Peyer's patch (tissue), 4 donors: ENCODE measurements at places on chromosomes 3 and 15. TPM values are rescaled to one million over a fixed set of nuclear protein-coding genes. Genes with fewer than 3 reads are reported as not detected.

- DNase-seq, result peak; percentile 49
Observed at GRCh38 chr15:66789029-66790025, 87.3 kb downstream of the SMAD6 start.

NR1I2 gene
- total RNA-seq, result 356 TPM

GRCh38 chr3:62203152-62203551, 170.2 kb downstream of the FEZF2 start:
- DNase-seq, result no peak

DNA sequence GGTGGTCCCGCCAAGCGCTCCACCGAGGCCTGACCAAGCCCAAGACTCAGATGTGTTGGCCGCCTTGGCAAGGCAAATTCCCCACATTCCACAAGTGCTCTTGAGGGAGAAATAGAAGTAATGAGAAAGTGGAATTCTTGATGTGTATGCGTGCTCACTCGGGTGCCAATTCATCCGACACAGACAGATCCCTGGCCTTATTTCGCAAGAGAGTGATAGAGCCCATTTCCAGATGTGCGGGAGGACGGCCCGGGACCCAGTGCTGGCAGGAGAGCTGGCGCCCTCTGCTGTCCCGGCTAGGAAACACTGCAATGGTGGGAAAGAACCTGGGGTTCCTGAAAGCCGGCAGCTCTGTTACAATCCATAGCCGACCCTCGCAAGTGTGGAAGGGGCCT, 76.0 kb downstream of the HMG20A start:
- peak; percentile 76 for DNase-seq

DNA sequence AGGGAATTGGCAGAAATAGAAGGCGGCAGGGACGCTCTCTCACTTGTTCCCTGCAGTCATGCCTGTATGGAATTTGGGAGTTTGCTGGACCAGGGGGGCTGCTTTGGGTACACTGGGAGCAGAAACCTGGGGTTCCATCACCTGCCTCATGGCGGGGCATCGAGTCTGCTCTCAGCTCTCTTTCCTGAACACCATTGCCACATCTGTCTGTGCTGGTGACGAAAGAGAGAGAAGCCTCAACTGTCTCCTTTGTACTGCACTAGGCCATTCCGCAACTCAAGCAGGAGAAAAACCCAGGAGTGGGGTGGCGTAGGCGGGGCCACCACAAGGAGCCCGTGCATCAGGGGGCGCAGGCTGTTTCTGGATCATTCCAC, 14.0 kb downstream of the TMEM158 start:
- no peak for DNase-seq

GRCh38 chr15:101022876-101023275, 103.7 kb downstream of the LRRK1 start:
- no peak for DNase-seq

DNA sequence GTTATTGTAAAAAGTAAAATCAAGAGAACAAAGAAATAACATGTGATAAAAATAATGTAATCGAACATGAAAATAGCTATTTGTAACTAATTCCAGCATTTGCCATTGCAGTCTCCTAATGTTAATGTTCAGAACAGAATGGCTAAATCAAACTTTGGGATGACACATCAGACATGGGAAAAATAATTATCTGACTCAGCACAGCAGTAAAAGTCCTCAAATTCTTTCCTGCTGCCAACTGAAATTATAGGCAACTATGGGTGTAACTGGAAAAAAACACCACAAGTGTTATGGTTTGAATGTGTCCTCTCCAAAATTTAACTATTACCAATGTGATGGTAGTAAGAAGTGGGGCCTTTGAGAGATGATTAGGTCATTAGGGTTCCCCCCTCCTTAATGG, 446.7 kb downstream of the C3orf38 start:
- no peak for DNase-seq

- no peak for DNase-seq
Observed at GRCh38 chr3:126082362-126083137, 1.4 kb downstream of the SLC41A3 start.

GOLGA8R gene
- 5.0 TPM for total RNA-seq

DNA sequence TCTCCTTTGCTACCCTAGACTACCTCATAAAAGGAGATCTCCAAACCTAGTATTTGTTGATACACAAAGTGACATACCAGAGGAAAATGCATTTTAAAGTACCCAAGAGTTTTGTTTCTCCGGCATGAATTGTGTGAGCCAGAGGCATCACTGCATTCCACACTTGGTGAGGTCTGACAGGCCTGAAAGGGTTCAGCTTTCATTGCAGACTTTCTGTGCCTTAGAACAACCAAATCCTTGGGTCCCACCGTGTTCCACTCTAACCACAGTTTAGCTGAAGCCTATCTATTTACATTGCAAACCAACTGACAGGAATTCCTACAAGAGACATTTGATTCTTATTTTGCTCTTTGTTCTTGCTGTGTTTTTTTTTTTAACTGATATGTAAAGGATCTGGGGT, 21.0 kb upstream of the EID1 start:
- no peak for DNase-seq

DNA sequence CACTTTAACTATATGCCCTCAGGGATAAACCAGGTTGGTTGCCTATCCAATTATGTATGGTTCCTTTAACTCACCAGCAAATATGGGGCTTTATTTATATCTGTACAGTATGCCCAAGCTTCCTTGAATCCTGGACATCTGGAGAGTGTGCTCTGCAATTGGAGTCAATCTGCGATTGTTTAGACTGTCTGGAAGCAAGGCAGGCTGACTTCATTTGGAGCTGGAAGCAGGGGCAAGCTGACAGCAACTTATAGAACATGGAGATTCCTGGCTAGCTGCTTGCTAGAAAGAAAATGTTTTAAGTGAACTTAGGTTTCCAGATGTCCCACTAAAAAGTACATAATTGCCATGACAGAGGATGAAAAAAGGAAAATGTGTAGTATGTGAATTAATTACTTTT, 63.7 kb upstream of the TPRG1 start:
- no peak for DNase-seq

EFCC1 gene
- total RNA-seq, result 3.3 TPM

ACAN gene
- not detected for total RNA-seq

THAP10 gene
- 6.0 TPM for total RNA-seq

ZNF385D gene
- 3.3 TPM for total RNA-seq

DNA sequence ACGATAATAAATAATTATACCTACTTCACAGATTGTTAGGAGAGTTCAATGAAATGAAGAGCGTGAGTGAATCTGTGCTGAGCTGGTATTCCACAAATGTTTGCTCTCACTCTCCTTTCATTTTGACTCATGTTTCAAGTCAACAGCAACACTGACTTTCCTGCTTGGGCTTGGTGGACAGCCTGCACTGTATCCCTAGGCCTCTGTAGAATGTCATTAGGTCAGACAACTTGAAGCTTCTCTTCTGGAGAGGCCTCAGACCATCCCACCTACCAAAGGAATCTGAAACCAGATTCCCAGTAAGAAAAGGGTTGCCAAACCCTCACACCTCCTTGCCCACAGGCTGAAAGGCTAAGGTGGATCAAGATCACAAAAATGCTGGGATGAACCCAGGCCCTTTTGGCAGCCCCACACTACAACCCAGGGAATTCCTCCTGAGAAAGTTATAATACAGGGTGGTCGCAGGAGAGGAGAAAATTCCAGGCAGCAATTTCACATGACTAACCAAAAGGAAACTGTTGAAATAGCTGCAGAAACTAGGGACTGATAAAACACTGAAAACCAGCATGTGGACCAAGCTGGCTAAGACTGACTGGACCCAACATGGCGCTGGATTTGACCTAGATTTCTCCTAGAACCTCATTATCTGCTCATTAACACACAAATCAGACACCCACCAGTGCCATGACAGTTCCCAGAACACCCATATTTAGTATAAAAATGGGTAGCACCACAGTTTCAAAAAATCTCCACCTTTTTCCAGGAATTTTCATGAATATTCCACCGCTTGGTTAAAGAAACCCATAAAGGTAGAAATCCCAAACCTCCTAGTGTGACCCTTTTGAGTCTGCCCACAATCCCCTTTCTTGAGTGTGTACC, 57.0 kb upstream of the ZNF148 start:
- no peak for DNase-seq

DNA sequence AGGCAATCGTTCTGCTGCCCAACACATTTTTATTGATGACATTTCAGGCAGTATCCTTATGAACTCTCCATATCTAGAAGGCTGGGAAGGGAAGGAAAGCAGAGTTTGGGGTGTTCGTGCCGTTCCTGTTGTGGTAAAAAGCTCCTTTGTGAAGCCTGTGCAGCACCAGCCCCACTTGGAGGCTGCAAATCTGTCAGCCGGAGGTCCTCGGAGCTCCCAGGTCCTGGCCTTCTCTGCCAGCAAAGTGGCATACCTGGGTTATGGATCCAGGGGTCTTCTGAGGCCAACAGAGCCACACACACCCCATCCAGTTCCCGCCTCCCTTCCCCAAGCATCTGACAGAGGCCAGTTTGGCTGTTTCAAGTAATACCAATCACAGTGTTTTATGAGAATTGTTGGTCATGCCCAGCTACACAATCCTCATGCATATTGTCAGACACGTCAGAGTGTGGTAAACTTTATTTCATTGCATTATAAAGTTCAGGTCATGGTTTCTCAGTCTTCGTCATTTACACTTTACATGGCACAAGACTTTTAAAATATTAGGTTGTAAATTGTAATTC, 15.9 kb upstream of the USP3 start:
- DNase-seq, result no peak

DNA sequence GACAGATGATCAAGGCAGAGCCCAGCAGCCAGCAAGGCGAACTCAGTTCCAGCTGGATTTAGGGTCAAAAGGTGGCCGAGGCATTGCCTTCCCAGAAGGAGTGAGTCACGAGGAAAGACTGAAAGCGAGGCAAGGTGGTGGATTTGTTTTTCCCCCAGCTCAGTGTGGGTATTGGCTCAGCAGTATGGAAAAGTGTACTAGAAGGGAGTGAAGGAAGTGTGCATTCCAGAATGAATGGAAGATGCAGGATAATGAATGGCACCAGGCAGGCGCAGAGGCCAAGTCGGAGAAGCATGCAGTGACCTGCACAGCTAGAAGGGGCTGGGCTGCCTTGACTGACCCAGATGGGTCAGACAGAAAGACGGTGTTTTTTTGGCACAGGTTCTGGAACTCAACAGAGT, 46.3 kb downstream of the FOXP1 start:
- DNase-seq, result no peak

- no peak for DNase-seq
Observed at GRCh38 chr15:98614681-98615080, 33.7 kb upstream of the IGF1R start.

- DNase-seq, result no peak
Observed at GRCh38 chr3:54349231-54349652, 226.9 kb downstream of the CACNA2D3 start.

GRCh38 chr15:48966595-48967301, 3.0 kb upstream of the SHC4 start:
- DNase-seq, result no peak

DNA sequence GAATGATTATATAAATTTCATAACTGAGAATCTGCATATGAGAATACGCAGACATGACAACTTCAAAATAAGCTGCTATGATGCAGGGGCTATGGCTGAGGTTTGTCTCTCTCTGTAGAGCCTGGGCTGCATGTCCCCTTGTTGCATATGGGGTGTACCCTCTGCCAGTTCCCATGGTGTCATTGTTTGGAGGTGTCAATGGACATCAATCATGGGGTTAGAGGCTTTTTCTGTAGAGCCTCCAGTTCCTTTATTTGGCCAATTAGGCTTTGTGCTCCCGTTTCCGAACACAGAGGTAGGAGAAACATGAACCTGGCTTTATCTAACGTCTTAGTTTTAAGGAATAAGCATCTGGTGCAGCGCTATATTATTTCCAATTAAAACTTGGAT, 77.3 kb upstream of the RARB start:
- no peak for DNase-seq

- no peak for DNase-seq
Observed at GRCh38 chr15:74411686-74412085, 22.1 kb downstream of the SEMA7A start.

- no peak for DNase-seq
Observed at GRCh38 chr3:109480014-109480413, 142.7 kb upstream of the DPPA4 start.

GABRB3 gene
- total RNA-seq, result 2.8 TPM

DNA sequence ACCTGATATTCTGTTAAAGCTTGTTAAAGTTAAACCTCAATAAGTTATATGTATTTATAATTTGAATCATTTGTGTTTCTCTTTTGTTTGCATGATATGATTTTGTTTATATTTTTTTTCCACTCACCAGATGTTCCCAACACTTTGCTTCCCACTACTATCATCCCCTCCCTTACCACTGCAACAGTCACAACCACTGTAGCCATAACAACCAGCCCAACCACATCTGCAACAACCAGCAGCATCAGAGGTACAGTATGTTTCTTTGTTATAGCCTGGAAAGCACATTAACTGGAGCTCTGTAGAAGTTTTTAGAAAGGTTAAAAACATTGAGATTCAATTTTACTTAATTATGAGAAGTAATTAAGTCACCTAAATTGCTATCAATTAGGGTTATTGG, 1011.9 kb downstream of the VGLL3 start:
- DNase-seq, result no peak

DNA sequence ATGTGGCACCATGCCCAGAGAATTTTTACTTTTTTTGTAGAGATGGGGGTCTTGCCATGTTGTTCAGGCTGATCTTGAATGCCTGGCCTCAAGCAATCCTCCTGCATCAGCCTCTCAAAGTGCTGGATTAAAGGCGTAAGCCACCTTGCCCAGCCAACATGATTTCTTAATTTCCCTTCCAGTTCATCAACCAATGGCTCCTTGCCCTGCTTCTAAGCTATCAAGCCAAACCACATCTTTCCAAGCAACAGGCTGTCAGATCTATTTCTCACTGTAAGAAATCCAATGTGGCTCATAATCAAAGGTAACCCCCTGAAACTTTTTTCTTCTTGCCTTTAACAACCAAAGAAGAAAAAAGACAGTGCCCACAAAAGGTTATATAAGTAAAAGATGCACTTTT, 204.2 kb upstream of the ICE2 start:
- DNase-seq, result no peak

CHDH gene
- total RNA-seq, result 70.1 TPM

SLC6A11 gene
- not detected for total RNA-seq

DNA sequence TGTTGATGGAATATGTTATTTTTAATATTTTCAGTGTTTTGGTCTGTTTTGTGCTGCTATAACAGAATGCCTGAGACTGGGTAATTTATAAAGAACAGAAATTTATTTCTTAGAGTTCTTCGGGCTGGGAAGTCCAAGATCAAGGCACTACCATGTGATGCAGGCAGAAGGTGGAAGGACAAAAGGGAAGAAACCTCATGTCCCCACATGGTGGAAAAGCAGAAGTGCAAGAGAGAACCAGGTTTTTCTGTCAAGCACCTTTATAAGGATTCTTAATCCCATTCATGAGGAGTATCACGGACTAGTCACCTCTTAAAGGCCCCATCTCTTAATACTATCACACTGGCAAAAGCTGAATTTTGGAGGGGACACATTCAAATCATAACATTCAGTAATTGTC, 57.9 kb upstream of the EPHB3 start:
- no peak for DNase-seq
